ENCODE measurements at places on chromosomes 2 and 18. TPM values are rescaled to one million over a fixed set of nuclear protein-coding genes. Genes with fewer than 3 reads are reported as not detected.

LDLRAD4 gene
- not detected for total RNA-seq

NAGK gene
- total RNA-seq, result 75.0 TPM

EGR4 gene
- total RNA-seq, result not detected

CCDC195 gene
- not detected for total RNA-seq

HADHB gene
- 105 TPM for total RNA-seq

CBLN2 gene
- not detected for total RNA-seq

FBXO48 gene
- 0.26 TPM for total RNA-seq

GALNT14 gene
- 12.4 TPM for total RNA-seq

TMEM163 gene
- total RNA-seq, result not detected

RAX gene
- not detected for total RNA-seq

IL1A gene
- 53.5 TPM for total RNA-seq

DNA sequence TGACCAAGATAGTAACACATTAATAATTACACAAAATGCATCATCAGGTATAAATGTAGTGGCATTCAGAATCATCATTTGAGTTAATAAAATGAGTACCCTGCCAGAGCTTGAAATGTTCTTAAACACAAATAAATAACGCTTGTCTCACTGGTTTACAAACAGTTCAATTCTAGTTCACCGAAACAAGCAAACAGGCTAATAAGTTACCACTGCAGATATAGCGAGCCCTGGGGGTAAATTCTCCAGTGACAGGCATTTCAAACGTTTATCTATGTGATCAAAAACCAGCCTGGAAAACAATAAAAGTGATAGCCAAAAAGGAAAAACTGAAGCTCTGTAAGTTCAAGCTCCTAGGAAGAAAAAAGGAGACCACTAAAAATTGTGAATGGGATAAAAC lies 152.6 kb downstream of the THADA start:
- no peak for DNase-seq

- no peak for DNase-seq
These were observed 50.4 kb upstream of the ERMN start for GRCh38 chr2:157376041-157376440.

DNA sequence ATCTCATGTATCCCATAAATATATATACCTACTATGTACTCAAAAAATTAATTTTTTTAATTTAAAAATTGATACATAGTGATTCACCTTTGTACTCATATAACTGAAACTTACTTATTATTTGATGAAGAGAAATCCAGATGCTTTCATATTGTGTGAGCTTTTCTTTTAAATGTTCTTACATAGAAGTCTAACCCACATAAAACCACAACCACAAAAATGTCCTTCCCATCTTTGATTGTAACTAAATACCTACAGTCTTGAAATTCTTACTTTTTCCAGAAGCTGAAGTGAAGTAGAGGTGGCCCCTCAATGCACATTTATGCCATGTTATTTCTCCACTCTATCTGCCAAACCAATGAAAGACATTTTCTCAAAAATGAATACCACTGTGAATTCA lies 117.9 kb upstream of the COL5A2 start:
- DNase-seq, result no peak

DNA sequence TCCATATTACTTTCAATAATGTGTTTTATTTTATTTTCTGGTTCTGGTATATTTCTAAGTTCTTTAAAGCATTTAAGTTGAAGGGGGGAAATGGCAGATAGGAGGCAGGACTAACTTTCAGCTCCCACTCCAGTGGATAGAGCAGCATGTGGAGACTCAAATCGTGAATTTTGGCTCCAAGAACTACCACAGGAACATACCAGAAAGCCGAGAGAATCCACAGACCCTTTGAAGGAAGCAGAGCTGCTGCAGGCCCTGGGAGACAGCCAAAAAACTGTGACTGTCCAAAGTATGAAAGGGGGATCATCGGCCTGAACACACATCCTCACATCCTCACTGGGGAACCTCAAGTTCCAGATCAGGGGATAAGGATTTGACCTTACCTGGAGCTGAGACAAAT lies 207.6 kb upstream of the VWC2L start:
- no peak for DNase-seq

DNA sequence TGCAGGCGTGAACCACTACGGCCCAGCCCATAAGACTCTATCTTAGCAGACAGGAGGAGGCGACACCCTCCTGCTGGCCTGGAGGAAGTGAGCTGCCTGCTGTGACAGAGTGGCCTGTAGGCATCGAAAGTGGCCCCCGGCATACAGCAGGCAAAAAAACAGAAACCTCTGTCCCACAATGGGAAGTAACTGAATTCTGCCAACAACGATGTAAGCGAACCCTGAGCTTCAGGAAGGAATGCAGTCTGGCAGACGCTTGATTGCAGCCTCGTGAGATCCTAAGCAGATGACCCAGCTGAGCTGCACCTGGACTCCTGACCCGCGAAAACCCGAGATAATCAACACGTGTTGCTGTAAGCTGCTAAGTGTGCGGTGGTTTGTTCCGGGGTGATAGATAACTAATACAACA lies 13.6 kb downstream of the MRO start:
- no peak for DNase-seq

DNA sequence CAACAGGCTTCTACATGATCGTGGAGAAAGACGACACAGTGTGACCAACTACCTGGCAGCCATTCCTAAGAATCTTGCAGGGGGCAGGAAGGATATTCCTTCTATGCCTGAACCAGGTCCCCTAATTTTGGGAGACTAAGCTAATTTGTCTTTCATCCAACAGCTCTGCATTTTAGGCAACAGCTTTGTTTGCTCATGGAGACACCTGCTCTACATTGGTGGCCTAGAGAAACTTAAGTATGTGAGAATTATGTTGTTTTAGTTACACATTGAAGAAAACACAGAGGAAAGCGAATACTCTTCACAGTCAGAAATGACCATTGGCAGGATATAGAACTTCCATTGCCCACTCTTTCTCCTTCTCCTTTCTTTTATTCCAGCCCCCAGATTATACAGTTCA lies 75.2 kb downstream of the ASXL3 start:
- DNase-seq, result no peak

- DNase-seq, result no peak
These were observed 123.4 kb downstream of the MTCL1 start for GRCh38 chr18:8828798-8829197.

DNA sequence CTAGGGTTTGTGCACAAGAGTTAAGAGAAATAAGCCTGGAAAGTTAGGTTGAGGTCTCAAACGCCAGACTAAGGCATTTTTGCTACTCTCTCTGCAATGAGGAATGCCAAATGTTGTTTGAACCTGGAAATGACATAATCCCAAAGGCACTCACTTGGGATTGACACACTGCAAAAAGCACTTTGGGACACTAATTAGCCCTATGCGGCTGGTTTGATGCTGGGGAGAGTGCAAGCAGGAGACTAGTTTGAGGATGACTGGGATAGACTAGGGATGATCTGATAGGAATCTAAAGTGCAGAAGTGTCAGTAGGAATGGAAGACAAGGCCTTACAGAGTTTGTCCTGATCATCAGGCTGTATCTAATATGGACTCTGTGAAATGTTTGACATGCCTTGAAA lies 469.0 kb downstream of the SLC4A3 start:
- DNase-seq, result no peak

All from bronchial epithelial cell (primary cell).